Nasal cavity respiratory epithelium epithelial cell of viscerocranial mucosa (primary cell): ENCODE measurements at places on chromosomes 1 and 21. TPM values are rescaled to one million over a fixed set of nuclear protein-coding genes. Genes with fewer than 3 reads are reported as not detected.

Gene HOOK1
- 16.9 and 19.8 TPM in 2 replicates for total RNA-seq

Gene ARMH1
- 0.34 and 0.57 TPM in 2 replicates for total RNA-seq

Gene ABCA4
- total RNA-seq = under 0.01 and 1.1 TPM in 2 replicates

Gene CELSR2
- total RNA-seq = 14.7 and 117 TPM in 2 replicates

Gene ZMYM4
- total RNA-seq = 24.6 and 38.4 TPM in 2 replicates
